T-helper 1 cell (primary cell): ENCODE measurements at places on chromosomes 2 and 18.
A peak's percentile ranks its signal among the peaks of the same experiment; 100 is the strongest.

DNA sequence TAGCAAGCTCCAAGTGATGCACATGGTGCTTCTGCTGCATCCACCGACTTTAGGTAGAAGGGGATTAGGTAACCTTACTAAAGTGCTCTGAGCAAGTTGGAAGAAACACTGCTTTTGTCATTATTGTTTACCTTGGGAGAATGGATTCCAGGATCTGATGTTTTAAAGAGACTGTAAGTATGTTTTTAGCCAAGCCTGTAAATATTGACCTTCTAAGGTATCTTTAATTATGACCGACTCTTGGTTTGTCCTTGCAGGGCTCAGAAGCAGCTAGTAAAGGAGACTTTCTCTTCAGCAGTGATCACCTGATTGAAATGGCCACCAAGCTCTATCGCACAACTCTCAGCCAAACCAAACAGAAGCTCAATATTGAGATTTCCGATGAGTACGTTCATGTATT, 170.7 kb downstream of the MYO1B start:
- no peak for DNase-seq

GRCh38 chr18:27862041-27862682, 314.8 kb downstream of the CDH2 start:
- DNase-seq: no peak

DNA sequence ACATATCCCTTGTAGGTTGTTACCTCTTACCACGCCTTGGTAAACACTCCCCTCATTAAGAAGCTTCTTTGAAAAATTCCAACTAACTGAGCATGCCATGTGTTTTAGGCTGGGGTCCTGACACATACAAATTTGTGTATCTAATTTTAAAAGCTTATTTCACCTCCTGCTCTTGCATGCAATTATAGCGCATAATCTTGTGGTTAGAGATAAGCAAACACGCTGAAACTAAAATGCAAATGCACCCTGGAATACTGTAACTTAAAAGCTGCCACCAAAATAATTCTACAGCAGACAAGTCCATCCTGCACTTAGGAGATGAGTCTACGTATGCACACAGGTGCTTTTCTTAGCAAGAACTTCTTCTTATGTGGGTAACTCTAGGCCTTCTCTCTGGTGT, 990.2 kb downstream of the TSN start:
- no peak for DNase-seq

DNA sequence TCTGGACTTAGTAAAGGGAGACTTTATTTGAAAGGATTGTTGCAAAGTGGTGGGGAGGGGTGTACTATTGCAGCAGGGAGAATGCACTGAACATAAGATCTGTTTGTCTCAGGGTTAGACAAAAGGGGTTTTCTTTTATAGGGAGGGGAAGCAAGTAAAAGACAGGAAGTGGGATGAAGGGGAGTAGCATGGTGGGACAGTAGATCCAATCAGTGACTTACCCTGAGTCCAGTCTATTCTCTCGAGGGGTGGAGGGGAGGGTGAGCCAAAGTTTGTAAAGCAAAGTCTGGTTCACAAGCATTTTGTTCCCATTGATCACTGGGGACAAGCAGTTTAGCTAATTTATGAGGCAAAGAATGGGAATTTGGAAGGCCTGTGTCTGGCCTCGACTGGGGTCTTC, 35.0 kb upstream of the CYP27C1 start:
- no peak for DNase-seq

- peak; percentile 21 for DNase-seq
Observed at GRCh38 chr2:20737505-20737904, 70.6 kb downstream of the GDF7 start.

DNA sequence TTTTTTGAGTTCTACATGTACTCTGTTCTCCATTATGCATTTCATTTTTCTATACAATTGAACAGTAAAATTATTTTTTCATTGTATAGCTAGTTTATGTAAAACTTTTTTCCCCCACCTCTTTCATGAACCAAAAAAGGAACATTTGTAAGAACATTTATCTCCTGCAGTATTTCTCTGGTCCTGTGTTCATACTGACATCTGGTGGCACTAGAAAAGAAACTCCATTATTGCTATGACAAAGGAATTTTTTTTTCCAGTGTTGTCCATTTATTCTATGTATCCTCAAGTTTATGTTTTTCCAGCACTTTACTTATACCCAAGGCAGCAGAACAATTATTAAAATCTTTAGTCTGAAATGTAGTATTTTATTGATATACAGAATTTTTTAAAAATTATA, 27.4 kb upstream of the CHAC2 start:
- no peak for DNase-seq

DNA sequence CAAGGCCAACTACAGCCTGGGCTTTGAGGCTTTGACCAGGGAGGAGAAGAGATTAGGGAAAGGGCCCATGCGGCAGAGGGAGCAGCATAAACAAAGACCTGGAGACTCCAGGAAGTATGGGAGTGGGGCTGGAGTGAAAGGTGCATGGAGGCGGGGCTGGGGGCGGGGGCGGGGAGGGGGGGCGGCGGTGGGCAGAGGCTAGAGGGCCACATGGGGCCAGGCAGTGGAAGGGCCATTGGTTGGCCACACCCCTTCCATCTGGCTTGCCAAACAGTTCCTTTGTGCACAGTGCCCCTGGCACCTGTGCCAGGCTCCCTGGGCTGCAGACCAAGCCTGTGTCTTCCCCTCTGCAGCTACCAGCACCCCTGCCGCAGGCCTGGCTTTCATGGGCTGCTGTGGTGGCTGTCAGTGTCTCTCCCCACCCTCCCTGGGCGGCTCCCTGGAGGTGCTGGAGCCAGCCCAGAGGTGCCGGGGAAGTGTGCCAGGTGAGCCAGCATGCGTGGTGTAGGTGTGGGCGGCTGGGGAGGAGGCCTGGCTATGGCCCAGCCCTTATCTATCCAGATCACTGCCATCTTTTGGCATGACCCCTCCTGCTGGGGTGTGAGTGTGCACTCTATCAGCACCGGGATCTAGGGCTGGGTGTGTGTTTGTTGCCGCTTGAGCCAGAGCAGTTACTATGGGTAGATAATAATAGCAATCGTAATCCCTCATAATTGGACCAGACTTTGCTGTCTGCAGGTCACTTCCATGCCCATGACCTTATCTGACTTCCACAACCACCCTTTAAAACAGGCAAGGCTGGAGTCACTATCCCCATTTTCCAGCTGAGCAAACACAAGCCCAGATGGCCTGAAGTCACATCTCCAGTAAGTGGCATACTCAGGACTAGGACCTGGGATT, 30.5 kb downstream of the DNMT3A start:
- no peak for DNase-seq

- DNase-seq: no peak
Observed at GRCh38 chr2:176162911-176163671, 6.0 kb downstream of the HOXD3 start.

- peak; percentile 35 for DNase-seq
Observed at GRCh38 chr2:180125245-180125962, 118.3 kb upstream of the CWC22 start.

DNA sequence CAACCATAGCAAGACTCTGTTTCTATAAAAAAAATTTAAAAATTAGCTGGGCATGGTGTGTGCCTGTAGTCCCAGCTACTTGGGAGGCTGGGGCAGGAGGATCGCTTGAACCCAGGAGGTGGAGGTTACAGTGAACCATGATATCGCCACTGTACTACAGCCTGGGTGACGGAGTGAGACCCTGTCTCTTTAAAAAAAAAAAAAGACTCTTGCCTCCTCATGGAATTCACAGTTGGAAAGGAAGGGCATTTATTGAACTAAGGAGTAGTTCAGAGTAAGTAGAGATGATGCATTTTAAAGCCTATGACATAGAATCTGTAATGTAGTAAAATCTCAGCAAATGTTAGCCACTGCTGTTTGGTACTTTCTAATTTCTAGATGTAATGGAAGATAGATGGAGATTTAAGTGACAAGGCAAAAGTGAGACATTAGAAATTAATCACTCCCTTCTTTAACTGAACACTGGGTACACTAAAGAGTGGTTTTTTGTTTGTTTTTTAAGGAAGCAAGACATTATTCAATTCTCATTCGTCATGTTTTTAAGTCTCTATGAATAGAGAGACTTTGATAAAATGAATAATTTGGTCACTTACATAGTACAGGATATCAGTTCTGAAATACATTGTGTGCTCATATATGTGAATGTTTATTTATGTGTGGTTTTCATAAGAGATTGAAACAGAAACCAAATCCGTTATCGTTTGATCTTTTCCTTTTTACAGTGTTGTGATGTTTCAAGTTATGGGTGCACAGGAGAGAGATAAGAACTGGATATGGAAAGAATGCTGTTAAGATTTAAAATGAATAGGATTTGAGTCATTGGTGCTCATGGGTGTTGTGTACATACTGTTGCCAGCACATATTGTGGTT, 186.1 kb upstream of the STON1 start:
- no peak for DNase-seq

GRCh38 chr2:48332286-48332685, 197.7 kb upstream of the STON1 start:
- DNase-seq: no peak

DNA sequence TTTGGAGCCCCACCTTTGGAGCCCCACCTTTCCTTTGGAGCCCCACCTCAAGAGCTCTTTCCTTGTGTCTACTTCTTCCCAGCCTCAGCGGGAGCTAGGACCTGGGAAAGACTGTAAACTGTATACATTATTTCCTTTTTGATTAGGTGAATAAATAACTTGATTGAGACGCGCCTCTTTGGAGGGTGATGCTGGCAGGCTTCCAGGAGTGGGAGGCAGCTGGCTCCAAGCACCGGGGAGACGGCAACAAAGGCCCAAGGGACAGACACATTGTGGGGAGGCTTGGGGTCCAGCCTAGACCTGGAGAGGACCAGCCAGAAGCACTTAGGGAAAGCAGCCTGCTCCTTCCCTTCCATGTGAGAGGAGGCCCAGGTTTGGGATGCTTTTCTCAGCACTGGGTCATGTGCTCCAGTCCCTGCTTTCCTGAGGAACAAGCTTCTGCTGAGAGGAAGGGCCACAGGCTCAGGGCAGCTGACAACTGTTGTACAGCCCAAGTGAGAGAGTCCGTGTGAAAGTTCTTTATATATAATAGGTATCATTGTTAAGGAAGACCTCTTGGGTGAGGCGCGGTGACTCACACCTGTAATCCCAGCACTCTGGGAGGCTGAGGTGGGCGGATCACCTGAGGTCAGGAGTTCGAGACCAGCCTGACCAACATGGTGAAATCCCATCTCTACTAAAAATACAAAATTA, 297.2 kb upstream of the SLC14A2 start:
- DNase-seq: no peak

DNA sequence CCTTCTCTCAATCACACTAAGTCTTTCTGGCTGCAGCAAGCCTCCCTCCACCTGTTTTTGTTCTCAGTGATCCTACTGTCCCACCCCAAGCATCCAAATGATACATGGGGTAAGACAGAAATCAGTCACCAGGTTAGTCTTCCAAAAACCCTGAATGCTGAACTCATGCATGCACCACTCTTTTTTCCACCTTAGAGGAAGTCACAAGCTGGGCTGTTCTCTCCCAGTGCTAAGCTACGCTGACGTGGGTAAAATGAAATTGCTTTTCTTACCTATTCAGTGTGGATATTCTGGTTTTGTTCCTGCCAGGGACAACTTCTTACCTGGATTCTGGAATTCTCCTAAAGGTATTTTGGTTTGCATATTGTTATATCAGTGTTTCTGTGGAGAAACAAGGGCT, 54.2 kb downstream of the LANCL1 start:
- DNase-seq: no peak
